ENCODE measurements at places on chromosomes 2 and 18.

GRCh38 chr2:63194175-63194574 lies 143.5 kb downstream of the OTX1 start:
- no peak for DNase-seq

DNA sequence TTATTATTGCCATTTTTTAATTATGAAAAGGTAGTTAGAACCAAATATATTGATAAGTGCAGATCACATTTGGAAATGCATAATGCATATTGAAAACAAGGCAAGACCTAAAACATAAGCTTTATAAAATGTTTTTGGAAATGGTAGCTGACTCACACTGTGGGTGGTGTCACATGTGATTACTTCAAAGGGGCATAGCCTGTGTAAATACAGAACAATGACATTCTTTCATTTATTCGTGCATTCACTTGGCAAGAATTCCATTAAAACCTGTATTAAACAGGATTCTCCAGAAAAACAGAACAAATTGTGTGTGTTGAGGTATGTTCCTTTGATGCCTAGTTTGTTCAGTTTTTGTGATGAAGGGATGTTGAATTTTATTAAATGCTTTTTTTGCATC lies 427.3 kb upstream of the ST6GAL2 start:
- no peak for DNase-seq

GRCh38 chr2:173161040-173161439 lies 85.4 kb downstream of the MAP3K20 start:
- no peak for DNase-seq

DNA sequence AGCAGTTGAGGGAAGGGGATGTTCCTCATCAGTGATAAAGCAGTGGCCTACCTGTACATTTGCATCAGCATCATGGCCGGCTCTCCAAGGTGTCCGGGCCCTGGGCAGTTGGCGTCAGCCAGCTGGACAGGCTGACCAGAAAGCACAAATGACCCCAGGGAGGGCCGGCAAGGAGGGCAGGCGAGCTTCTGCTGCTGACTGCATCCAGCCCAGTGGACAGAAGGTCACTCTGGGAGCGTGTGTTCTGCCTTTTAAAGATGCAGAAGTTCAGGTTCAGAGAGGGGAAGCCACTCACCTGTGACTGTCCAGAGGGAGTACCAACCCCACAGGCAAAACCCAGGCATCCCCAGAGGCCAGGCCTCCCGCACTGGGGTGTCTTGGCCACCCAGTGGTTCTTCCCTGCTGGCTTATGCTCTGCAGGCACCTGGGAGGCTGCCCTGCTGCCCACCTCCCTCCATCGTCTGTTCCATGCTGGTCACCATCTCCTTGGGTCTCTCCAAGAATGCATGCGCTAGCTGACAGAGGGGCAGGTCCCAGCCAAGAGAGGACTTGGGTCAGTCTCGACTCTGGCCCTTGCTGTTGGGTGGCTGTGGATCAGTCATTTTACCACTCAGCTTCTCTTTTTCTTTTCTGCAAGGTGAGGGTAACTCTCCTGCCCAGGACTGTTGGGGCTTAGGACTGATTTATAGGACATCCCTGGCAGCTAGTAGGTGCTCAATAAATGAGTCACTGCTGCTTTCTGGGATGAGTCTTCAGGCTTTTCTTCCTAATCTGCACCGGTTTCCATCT lies 89.9 kb downstream of the INHBB start:
- no peak for DNase-seq

GRCh38 chr18:76445275-76445674 lies 49.8 kb downstream of the ZNF516 start:
- no peak for DNase-seq

DNA sequence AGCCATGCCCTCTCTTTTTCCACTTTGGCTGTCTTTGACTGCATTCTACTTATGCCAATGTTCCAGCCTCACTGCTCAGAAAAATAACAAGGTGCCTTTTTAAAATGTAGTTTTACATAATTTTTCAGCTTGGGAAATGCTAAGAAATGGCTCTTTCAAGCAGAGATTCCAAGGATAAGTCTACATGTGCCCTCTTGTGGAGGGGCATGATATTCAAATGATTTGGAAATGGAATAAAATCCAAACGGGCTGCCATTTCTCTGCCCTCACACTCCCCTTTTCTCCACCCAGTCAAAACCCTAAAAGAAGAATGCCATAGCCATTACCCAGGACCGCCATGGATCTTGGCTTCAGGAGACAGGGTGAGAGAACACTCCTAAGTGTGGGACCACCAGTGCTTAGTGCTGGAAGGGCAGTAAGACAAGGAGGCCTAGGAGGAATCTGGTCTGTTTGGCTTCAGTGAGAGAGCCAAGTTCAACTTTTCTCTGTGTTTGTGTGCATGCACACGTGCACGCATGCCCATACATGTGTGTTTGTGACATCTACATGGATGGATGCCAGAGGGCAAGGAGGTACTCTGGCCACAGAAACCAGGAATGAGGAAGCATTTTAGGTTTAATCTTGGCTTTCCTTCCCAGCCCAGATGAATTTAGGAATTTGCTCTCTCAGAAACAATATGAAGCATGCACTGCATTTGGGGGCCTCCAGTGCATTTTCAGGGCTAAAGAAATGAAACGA lies 174.0 kb upstream of the SLC14A2 start:
- DNase-seq: no peak

GRCh38 chr18:42730272-42730671 lies 385.2 kb downstream of the RIT2 start:
- no peak for DNase-seq
